ENCODE measurements at places on chromosomes 3 and 15. TPM values are rescaled to one million over a fixed set of nuclear protein-coding genes. Genes with fewer than 3 reads are reported as not detected.

- peak; percentile 82 for DNase-seq
Observed at GRCh38 chr3:50542177-50543034, 25.1 kb downstream of the C3orf18 start.

GRCh38 chr3:194218646-194219453, 82.9 kb downstream of the HES1 start:
- no peak for DNase-seq

The TGM5 gene
- not detected for total RNA-seq

The RTP4 gene
- total RNA-seq = 0.24 TPM

- peak; percentile 54 for DNase-seq
Observed at GRCh38 chr3:105367063-105367405, 325 bp downstream of the ALCAM start.

DNA sequence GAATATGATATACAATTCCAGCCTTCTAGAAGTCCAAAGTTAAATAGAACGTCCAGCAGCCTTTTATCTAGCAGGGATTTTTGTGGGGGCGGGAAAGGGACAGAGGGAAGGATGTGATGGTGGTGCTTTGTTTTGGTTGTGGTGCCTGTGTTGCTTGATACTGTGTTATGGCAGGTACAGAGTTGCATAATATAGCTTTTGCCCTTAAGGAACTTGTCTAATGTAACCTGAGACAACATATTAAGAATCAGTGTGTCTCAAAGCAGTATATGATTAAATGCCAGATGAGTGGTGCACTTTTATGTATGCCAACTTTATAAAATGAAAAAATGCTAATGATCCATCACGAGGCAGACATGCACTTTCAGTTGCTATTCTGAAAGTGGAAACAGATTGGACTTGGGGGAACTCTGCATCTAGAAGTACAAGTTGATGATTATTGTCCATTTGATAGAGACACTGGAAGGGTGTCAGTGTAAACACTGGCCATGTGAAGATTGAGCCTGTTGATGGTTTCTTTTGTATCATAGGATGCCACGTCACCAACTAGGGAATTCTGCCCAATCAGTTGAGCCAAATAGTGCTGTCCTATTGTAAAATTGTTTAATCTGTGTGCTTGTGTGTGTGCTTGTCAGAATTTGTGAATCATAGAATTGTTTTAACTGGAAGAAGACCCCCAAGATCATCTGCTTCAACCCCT, 23.0 kb downstream of the NEO1 start:
- DNase-seq = no peak

DNA sequence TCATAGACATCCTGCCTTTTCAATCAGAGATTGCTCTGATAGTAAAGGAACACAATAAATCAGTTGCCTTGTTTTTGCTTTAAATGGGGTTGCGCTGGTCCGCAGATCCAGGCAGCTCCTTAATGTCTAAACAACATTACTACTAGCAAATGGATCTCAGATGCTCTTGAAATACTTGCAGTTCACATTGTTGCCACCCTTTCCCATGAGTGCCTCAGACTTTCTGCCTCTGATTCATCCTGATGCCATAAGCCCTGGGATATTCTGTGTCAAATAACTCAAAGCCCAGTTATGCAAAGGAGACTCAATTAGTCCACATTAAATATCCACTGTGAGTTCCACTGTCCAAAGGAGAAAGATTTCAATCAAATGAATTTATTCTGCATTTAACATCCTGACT, 196.7 kb downstream of the PLCH1 start:
- DNase-seq = no peak

- no peak for DNase-seq
Observed at GRCh38 chr3:46080124-46080968, 53.1 kb upstream of the XCR1 start.

DNA sequence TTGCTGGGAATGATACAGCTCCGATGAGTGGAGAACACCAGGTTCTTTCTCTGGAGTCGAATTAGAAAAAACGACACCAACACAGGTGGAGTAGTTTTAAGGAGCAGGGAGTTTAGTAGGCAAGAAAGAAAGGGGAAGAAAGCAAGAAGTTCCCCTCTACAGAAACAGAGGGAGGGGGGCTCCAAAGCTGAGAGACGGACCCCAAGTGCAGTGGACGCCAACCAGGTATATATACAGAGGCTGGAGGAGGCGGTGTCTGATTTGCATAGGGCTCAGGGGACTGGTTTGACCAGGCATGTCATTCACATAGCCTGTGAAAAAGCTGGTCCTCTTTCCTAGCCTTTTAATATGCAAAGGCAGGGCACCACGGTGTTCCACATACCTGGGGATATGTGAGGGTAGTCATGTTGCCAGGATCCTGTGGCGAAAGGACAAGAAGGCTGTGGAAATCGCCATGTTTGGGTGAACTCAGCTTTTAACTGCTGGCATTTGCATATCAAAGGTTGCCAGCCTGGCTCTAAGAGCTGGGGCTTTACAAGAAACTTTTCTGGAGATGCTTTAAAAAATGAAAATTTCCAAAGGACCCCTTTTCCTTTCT, 887.4 kb upstream of the EPHA6 start:
- DNase-seq = no peak

- DNase-seq = no peak
Observed at GRCh38 chr3:12443781-12444522, 40.3 kb upstream of the TSEN2 start.

The REC114 gene
- total RNA-seq = not detected

DNA sequence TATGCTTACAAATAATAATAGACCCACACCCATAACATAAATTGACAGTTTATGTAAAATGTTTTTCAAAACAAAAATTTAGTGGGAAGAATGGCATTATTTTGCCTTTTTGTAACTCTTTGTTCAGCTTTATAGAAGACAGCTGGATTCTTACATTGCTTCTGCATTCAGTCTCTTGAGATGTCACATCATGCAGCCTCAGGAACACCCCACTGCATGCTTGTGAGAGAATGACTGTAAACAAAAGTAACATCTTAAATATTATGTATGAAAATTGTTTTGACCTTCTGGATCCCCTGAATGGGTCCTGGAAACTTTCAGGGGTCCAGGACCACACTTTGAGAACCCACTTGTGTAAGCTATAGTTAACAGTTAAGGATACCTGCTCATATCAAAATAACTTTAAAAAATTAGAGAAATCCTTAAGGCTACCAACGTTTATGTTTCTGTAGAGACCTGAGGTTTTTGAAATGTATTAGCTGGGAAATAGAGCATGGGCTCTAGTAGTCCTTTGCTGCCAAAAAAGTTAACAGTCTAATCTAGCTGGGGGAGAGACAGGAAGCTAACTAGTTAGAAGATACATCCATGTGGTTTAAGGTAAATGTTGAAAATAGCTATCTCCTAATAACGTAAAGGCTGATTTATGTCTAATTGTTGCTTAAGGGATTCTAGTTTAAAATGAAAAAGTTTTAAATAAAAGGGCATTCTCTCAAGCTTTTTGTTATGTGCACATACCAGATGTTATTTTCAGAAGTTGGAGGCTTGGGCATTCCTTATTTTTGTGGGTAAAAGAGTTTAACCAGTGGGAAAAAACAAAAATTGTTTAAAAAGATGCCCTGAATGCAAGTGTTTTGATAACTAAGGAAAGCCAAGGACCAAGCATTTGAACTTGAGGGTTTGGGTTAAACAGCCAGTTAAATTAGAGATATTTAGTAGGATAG, 3.8 kb downstream of the USP3 start:
- DNase-seq = no peak

DNA sequence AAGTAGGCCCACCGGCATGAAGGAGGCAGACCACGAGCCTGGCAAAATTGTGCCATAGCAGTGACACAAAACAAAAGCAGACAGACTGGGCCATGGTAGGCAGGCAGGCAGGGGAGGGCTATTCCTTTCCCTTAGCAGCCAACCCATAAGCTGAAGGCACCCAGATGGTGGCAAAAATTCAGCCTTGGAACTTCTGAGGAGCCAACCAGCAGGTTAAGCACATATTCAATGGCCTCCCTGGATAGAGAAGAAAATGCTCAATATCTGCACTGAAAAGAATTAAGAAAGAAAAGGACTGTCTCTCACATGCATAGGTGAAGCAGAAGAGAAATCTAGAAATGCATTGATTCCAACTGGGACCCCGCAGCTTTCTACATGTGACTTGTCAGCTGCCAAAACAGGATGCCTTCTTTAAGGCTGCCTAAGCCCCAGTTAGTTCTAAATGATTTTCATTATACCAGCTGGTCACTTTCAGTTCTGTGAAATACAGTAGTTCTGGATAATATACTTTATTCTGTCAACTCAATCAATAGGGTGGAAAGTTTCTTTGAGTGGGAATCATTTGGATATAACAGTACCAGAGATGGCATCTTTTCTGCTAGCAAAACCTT, 2.7 kb downstream of the PRICKLE2 start:
- DNase-seq = no peak

DNA sequence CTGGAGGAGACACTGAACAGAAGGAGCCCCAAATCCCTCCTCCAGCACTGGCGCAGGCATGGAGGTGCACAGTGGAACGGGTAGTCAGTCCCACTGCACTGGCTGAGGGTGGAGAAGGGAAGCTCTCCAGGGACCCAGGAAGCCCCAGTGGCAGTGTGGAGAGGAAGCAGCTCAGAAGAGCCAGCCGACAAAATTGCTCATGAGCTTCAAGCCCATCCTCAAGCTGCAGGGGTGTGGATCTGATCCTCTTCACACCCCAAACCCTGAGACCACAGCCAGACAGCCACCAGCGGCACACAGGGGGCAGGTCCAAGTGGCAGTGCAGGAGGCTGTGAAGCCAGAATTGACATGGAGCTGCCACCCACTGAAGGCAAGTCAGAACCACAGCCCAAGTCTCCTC, 32.1 kb downstream of the CYFIP1 start:
- DNase-seq = no peak

DNA sequence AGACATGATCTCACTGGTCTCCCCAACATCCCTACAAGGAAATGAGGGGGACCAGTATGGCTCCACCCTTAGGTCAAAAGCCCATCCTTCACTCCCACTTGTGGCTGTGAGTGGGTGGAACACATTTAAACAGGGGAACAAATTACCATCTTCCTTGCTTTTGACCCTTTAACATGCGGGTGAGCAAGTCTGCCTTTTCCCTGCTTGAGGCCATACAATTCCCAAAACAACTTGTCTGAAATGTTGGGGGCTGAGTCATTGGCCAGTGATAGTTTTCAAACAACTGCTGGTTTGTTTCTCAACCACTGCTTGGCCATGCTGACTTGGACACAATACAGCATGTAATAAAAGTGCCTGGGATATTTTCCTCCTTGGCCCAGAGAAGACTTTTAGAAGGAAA, 39.6 kb downstream of the COL8A1 start:
- DNase-seq = no peak

- no peak for DNase-seq
Observed at GRCh38 chr3:184067573-184068055, 14.8 kb downstream of the HTR3C start.

The AVEN gene
- 10.5 TPM for total RNA-seq

- DNase-seq = no peak
Observed at GRCh38 chr15:75815811-75816719, 27.2 kb upstream of the UBE2Q2 start.

The C3orf85 gene
- total RNA-seq = not detected

DNA sequence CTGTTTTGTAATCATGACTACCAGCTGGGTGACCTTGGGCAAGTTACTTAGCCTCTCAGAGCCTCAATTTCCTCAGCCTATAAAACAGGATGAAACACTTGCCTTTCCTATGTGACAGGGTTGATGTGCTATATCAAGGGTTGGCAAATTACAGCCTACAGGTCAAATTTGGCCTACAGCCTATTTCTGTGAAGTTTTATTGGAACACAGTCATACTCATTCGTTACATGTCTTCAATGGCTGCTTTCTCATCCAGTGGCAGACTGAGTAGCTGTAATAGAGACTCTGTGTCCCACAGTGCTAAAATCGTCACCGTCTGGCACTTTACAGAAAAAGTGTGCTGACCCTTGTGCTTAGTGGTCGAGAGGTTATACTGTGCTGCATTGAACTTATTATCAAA, 16.6 kb downstream of the ABHD6 start:
- no peak for DNase-seq

DNA sequence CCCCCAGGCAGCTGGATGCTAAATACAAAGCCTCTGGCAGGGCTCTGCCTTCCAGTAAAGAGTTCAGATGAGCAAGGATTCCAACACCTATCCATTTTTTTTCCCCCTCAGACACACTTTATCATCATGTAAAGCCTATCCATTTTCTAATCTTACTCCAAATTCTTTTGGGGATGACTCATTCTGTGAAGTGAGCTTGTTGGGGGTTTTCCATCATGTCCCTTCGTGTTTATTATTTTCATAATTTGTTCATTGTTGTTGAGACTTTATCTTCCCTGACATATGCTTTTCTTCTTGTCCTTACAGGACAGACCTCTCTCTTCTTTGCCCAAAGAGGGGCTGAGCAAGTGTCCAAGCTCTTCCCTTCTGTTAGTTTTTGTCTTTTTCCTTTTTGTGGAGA, 34.7 kb upstream of the SH3BP5 start:
- DNase-seq = no peak

The KNG1 gene
- not detected for total RNA-seq

GRCh38 chr15:42984493-42985034, 64.0 kb upstream of the TTBK2 start:
- DNase-seq = no peak

- DNase-seq = no peak
Observed at GRCh38 chr15:60382773-60383674, 14.8 kb downstream of the ANXA2 start.

GRCh38 chr15:64493641-64494040, 33.3 kb downstream of the ZNF609 start:
- DNase-seq = no peak

- no peak for DNase-seq
Observed at GRCh38 chr3:16520970-16521881, 7.7 kb upstream of the RFTN1 start.

DNA sequence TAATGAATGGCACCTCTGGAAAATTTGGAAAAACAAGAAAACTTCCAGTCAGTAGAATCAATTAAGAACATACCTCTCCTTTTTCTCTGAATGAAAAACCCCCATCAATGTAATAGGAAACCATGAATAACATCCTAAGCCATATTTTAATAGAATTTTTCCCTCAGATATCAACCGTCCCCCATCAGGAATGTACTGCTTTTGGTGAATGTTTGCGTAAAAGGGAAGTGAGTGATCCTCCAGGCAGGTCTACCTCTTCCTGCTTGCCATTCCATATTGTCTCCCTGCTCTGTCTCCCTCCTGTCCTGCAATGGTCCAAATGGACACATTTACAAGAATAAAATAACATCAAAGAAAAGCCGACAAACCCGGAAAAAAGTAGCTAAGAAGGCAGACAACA, 30.8 kb downstream of the LAMP3 start:
- no peak for DNase-seq

DNA sequence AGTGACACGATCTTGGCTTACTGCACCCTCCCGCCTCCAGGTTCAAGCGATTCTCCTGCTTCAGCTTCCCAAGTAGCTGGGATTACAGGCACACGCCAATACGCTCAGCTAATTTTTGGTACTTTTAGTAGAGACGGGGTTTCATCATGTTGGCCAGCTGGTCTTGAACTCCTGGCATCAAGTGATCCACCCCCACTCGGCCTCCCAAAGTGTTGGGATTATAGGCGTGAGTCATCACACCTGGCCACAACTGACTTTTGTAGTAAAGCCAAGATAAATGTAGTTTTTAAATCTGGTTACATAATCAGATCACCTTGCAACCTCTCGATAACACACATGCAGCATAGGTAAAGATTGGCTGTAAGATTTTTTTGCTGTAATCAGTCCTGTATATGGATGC, 657.5 kb upstream of the DPPA4 start:
- no peak for DNase-seq

GRCh38 chr3:127158614-127159229, 34.2 kb upstream of the PRR23E start:
- no peak for DNase-seq

The MAP6D1 gene
- 1.4 TPM for total RNA-seq

- no peak for DNase-seq
Observed at GRCh38 chr3:179486806-179487205, 35.5 kb upstream of the GNB4 start.

GRCh38 chr15:90414408-90415028, 26.5 kb downstream of the IQGAP1 start:
- DNase-seq = no peak

Measured in ovary (tissue), 10 donors.